ENCODE measurements at places on chromosomes 1 and 21.
A peak's percentile ranks its signal among the peaks of the same experiment; 100 is the strongest.

DNA sequence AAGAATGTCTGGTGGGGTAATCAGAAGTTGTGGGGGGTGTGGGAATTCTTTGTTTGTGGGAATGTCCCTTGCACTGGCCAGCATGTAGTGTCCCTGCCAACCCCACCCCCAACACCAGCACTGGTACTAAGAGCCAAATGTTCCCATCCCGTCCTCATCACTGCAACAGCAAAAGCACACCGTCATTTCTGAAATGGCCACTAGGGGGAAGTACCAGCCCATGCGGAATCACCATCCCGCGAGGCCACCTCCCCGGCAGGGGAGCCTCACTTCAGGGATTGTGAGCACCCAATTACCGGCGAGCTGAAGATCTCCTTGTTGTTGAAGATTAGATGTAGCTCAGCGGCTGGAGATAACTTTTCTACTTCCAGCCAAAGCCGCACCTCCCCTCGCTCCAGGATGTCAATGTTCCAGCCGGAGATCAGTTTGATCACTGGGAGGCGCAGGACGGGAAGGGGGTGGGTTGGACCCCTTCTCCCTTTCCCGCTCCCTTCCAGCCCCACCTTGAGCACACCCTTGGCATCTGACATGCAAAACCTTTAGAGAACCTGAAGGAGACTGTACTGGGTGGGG lies 41.0 kb downstream of the MYOM3 start:
- DNase-seq = peak; percentile 60

DNA sequence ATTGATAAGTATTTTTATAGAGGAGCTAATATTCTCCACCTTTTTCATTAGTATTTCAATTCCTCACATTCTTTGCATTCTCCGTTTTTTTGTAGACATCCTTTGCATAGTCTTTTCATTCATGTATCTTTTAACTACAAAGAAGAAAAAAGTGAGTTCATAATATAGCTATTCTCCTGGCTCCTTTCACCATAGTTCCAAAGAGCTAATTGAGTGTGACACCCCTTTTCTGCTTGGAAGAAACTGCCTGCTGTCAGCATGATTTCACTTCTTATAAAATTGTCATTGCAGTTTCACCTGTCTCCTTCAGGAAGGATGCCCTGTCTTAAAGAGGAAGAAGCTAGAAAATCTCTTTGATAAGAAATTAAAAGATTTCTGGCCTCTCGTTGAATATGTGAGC lies 991.1 kb downstream of the KCNT2 start:
- DNase-seq = no peak

- peak; percentile 30 for DNase-seq
Measured at GRCh38 chr1:54376430-54377039, 29.7 kb downstream of the SSBP3 start.

DNA sequence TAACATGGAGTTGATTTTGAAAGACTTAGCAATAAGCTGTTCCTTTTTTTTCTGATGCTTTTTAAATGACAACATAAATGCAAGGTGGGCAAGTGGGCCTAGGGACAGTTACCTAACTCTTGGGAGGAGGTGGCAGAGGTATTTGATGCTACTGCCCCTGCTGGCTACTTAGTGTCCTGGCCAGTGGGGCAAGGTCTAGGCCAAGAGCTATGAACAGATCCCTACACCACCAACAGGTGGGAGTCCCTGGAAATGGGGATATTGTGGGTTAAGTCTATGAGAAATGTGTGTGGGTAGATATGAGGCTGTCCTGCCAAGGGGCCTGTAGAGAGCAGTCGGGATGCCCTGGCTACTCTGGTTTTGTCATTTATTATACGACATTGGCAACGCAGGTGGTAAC lies 31.3 kb upstream of the B3GALT5 start:
- no peak for DNase-seq

DNA sequence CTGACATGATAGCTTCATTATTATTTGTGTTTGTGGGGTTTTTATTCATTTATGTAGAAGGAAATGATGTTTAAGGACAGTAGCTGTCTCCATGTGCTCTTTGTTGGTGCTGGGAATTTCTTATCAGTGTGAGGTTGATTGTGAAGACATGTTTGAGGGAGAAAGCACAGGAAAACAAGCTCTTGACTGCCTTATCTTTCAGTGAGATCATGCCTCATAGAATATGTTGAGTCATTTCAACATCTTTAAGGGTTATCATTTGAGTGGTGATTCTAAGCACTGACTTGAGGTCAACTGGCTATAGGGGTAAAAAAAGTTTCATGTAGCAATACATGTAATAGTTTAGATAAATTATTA lies 405.1 kb upstream of the ADAMTS5 start:
- DNase-seq = no peak

DNA sequence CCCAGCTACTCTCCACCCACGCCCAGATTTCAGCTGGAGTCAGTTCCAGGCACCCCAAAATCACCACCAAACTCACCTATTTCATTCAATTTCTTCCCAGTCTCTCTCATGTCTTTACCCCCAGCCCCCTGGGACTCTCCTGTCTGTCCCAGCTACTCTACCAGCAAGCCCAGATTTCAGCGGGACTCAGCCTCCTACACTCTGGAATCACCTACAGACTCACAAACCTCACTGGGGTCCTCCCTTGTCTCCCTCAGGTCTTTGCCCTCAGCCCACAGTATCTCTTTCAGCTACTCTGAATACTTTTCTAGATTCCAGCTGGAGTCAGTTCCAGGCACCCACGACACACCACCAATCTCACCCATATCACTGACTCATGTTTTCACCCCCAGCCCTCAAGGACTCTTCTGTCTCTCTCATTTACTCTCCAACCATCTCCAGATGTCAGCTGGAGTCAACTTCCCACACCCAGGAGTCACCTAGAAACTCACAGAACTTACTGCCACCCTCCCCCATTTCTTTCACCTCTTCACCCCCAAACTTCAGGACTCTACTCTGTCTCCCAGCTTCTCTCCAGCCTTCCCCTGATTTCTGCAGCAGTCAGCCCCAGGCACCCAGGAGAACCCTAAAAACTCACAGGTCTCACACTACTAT lies 1529.3 kb upstream of the TPTE start:
- DNase-seq = no peak

DNA sequence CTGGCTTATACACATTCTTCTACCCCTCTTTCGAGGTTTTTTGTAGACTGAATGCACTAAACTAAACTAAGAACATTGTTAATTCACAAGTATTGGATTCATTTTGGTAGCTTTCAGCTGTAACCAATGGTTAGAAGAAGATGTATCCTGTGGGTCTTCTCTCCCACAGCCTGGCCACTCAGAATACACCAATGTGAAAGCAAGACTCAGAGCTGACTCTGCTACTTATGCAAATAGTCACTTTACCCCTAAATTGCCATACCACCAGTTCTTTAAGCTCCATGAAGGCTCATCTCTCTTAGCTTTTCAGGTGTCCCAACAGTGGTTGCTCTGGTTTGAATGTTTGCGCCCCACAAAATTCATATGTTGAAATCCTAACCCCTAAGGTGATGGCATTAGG lies 60.1 kb downstream of the RGS13 start:
- DNase-seq = no peak

GRCh38 chr1:9106286-9106685 lies 22.6 kb downstream of the GPR157 start:
- DNase-seq = no peak

GRCh38 chr1:210200124-210200736 lies 32.4 kb upstream of the SERTAD4 start:
- DNase-seq = no peak

DNA sequence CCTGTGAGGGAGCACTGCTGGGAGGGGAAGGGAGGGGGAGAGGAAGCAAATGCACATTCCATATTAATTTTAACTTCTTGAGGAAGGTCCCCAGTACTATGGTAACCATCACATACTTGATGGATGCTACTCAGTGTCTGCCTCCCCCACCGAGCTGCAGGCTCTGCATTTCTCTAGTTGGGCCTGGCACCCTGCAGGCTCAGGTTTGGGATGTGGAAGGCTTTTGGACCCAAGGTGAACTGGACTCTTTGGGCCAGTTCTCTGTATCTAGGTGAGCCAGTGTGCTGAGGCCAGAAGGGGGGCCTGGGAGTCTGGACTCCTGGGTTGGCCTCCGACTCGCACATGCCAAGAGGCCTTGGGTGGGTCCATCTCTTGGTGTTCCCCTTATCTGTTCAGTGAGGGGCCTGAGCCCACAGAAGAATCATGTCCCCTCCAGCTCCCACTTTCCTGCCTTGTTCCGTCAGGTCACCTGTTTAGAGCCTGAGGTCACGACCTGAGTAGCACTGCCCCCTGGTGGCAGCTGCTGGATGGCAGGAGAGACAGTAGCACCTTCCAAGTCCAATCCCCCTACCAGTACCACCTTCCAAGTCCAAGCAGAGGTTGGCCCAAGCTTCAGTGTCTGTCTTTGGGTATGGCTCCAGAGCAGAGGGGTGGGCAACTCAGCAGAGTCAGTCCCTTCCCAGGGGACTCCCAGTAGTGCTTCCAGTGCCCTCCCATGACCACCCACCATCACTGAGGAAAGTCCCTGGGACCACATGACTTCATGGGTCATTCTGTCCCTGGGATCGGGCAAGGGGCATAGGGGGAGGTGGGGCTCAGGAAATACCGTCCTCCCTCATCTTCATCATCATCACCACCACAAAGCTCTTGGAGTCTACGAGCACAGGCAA lies 241.8 kb downstream of the TRABD2B start:
- peak; percentile 30 for DNase-seq
